CD4-positive, alpha-beta T cell treated with Interleukin-12 subunit alpha and Interleukin-12 subunit beta, for 1 hour (primary cell): ENCODE measurements at places on chromosomes 2 and 18.

- DNase-seq: no peak
Observed at GRCh38 chr2:177474998-177475397, 82.4 kb downstream of the AGPS start.

- no peak for DNase-seq
Observed at GRCh38 chr2:201171259-201171814, 11.6 kb upstream of the CASP10 start.

GRCh38 chr2:186281726-186282125 lies 204.3 kb upstream of the ZC3H15 start:
- no peak for DNase-seq

DNA sequence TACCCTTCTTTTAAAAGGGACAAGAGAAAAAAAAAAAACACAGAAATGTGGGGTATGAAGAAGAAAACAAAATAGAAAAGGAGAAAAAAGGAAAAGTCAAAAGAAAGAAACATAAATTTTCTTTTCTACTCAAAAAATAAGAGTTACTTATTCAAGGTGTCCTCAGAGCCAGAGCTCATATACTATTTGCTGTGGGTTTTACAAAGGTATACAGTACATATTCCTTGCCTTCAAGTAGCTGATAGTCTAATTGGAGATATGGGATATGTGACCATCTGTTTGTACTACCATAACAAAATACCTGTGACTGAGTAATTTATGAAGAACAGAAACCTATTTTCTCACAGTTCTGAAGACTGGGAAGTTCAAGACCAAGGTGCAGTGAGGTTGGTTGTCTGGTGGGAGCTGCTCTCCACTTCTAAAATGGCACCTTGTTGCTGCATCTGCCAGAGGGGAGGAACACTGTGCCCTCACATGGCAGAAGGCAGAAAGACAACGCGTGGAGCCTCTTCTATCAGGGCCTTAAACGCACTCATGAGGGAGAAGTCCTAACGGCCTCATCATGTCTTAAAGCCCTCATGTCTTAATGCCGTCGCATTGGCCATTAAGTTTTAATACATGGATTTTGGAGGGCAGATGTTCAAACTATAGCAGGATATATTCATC lies 33.9 kb downstream of the NBAS start:
- no peak for DNase-seq

- DNase-seq: no peak
Observed at GRCh38 chr2:62826141-62826540, 120.6 kb downstream of the EHBP1 start.

- no peak for DNase-seq
Observed at GRCh38 chr2:149331023-149331400, 625 bp downstream of the LYPD6 start.

DNA sequence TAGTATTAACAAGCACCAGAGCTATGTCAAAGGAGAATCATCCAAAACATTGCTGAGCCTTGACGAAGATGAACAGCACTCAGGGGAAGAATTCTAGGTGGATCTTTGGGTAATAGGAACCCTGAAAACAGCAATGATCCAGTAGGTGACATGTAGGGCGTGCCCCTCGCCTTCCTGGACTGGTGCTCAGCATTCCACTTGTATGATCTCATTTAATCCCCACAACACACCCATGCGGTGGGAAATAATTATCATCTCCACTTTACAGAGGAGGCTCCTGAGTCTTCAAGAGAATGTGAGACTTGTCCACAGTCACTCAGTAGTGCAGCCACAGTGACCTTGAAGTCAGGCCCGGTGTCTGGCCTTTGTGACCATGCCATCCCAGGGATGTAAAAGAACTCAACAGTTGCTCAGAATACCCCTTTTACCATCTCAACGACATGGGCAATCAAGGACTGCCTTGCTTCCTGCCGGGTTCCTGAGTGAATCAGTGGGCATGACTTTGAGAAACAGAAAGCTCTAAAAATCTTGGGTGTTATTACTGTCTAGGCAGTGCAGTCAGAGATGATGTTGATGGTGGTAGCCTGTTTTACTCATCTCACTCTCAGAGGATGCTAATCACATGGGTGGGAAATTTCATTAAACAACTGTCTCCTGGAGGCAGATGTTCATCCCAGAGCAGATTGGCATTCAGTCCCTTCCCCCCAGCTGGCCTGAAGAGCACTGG lies 161.6 kb downstream of the BCL11A start:
- no peak for DNase-seq

GRCh38 chr18:32333781-32334180 lies 136.9 kb downstream of the GAREM1 start:
- DNase-seq: no peak

- no peak for DNase-seq
Observed at GRCh38 chr2:160256507-160256906, 56.4 kb upstream of the ITGB6 start.

DNA sequence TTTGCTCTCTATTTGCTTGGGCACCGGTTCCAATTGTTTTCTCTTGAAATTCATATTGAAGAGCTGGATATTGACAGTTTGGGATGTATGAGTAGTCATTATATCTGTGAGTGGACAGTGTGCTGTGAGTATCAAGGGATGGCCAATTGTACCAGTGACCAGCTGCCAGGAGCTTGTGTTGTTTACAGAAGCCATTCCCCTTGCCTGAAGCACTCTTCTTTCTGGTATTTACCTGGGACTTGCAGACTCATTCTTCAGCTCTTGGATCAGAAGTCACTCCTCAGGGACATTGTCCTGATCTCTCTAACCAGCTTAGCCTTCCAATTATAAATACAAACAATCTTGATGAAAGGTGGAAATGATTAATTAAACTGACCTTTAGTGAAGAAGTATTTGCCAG lies 438.3 kb upstream of the LRATD1 start:
- DNase-seq: no peak

GRCh38 chr2:154233231-154233630 lies 361.5 kb downstream of the GALNT13 start:
- no peak for DNase-seq

GRCh38 chr2:224772494-224772893 lies 56.3 kb upstream of the CCDC195 start:
- DNase-seq: no peak

- DNase-seq: no peak
Observed at GRCh38 chr2:104880076-104880475, 26.2 kb downstream of the POU3F3 start.

DNA sequence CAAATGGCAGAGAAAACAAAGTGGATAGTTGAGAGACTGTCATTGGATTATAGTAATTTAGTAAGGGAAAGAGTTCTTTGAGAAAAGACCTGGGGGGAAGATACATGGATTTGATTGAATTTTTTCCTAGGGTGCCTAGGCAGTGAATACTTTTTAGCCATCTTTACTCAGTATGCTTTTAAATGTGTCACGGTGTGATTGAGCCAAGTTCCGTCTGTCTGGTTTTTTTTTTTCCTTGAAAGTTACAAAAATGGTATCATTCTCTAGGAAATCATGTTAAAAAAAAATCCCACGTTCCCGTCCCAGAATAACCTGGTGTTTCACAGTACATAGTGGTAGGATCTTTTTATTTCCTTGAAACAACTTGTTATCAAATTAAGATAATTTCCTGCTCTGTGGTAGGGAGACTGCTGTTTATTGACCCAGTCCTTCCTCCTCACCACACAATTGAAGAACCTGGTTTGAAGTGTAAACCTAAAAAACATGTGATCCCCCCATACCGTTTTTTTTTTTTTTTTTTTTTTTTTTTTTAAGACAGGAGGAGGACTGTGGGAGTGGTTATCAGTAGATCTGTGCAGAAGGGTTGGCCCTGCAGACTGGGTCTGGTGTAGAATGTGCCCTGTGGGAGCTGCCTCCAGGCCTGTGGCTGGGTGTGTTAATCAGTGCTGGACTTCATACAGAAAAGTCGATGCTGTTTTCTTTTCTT lies 55.1 kb downstream of the DGKD start:
- DNase-seq: peak; percentile 62

- no peak for DNase-seq
Observed at GRCh38 chr2:70381821-70382220, 80.0 kb upstream of the FAM136A start.

DNA sequence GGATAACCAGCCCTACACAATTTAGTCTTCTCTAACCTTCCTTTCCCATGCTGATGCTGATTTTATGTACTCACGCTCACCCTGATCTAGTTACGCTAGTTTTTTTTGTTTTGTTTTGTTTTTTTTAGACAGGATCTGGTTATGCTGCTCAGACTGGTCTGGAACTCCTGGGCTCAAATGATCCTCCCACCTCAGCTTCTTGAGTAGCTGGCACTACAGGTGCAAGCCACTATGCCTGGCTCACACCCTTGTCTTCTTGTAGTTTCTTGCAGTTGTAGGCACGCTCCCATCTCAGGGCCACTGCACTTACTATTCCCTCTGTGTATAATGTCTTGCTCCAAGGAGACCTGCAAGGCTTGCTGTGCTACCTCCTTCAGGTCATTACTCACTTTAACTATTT lies 6.2 kb downstream of the PELI1 start:
- DNase-seq: no peak

DNA sequence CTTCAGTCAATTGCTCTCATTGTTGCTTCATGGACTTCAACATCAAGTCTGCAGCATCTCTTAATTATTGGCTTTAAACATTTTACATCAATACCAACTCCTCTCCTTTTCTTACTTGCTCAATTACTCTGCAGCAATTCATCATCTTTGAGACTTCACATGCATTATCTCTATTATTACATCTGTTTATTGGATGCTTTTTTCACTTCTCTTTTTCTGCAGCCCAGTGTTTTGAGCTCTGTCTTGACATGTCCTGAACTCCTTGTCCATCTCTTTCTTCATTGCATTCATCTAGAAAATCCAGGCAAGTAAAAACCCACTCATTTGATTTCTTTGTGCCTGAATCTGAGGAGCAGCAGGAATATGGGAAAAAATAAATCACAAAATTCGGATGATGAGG lies 647.9 kb downstream of the PLCL1 start:
- DNase-seq: no peak

GRCh38 chr18:56202678-56203077 lies 435.7 kb downstream of the TXNL1 start:
- no peak for DNase-seq
